ENCODE measurements at places on chromosomes 13 and 19. TPM values are rescaled to one million over a fixed set of nuclear protein-coding genes. Genes with fewer than 3 reads are reported as not detected.

The GFY gene
- not detected for total RNA-seq

The VSTM1 gene
- total RNA-seq: not detected

DNA sequence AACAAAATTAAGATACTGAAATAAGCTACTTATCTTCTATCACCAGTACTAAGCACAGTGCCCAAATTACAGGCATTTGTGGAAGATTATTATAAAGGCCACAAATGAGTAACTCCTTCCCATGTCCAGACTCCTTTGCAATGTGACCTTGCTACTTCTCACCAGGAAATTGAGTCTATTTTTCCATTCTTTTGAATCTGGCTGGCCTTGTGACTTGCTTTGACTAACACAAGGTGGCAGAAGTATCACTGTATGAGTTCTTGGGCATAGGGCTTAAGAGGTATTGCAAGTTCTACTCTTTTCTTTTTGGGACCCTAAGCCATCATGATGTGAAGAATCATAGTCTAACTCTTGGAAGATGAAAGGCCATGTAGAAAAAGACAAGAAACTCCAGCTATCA is 49.9 kb downstream of the UGGT2 start:
- H3K4me1 ChIP-seq: no peaks in the 10 kb centered on the region
- H3K4me3 ChIP-seq: no peak overlapping the region
- no peaks in the 10 kb centered on the region for H3K36me3 ChIP-seq
- no peaks in the 10 kb centered on the region for H3K27me3 ChIP-seq
- DNase-seq: no peak

DNA sequence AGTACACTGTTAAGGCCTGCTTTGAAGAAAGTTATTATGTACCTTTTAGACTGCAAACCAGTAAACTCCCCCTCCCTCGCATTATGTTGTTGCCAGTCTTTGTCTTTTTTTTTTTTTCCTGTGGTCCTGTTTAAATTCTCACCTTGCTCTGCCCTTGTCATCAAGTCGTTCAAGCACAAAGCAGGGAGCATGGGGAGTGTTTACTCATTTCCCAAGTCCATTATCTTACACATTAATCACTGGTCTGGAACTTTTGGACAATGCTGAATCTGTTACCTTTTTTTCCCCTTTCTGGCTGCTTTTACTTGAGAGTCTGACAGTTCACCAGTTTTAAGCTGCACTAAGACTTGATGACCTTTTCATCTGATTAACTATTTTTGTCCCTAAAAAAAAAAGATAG is 108.2 kb downstream of the DACH1 start:
- H3K4me3 ChIP-seq: no peak overlapping the region
- no peaks in the 10 kb centered on the region for H3K27me3 ChIP-seq
- H3K27ac ChIP-seq: no peak overlapping the region
- DNase-seq: no peak
- no peaks in the 10 kb centered on the region for H3K36me3 ChIP-seq
